ENCODE measurements at places on chromosomes 5 and 9.

DNA sequence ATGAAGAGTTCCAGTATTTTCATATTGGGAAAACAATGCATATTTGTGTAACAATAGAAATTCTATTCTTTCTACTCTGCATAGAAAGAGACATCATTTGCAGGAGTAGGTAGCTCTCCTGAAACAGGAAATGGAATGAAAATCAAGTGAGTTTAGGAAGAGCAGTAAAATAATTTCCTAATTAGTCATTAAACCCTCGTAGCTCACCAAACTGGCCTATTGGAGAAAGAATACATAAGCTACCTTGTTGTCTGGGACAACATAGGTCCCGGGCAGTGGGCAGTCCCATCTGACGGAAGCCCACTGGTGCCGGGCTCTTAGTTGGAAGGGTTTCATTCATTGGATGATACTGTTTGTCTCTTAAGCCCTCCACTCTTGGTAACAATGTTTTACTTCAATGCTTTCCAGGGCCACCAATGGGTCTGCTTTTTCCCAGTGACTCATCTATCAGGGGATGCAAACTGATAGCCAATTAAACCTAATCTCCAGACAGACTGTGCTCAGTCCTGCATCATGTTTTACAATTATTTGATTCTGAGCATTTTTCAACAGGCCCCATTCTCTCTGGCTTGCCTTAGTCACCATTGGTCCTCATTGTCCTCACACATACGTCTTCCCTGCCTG lies 46.5 kb downstream of the GNA14 start:
- no peak for DNase-seq

GRCh38 chr9:116566677-116567488 lies 120.2 kb upstream of the TRIM32 start:
- no peak for DNase-seq

DNA sequence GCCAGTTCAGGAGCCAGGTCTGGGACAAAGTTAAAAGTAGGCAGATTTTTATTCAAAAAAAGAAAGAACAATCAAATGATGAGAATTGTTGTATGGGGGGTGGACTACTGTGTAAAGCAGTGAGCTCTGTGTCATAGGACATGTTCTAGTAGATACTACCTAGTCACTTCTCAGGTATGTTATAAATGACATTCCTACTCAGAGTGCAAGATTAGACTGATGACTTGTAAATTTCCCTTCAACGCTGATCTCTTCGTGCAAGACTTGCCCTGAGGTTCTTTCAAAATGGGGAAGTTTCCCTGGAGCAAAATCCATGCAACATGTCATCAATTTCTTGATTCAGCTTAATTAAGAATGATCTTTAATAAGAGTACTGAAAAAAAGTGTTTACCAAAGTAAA lies 175.1 kb downstream of the RORB start:
- no peak for DNase-seq

GRCh38 chr9:125638239-125639045 lies 68.6 kb downstream of the MAPKAP1 start:
- DNase-seq = no peak

DNA sequence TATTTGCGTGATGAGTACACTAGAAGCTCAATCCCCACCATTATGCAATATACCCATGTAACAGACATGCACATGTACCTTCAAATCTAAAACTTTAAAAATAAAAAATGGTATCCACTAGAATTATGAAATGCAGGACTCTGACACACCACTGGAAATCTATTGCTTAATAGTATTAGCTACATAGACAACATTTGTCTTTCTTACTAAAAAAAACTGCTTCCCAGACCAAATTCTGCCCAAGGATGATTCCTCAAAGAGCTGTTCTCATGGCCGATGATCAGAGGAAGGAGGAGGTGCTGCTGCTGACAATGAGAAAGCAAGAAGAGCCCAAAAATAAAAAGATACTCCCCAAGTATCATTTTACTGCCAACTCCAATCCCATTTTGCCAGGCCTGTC lies 67.2 kb downstream of the TTC39B start:
- DNase-seq = no peak

DNA sequence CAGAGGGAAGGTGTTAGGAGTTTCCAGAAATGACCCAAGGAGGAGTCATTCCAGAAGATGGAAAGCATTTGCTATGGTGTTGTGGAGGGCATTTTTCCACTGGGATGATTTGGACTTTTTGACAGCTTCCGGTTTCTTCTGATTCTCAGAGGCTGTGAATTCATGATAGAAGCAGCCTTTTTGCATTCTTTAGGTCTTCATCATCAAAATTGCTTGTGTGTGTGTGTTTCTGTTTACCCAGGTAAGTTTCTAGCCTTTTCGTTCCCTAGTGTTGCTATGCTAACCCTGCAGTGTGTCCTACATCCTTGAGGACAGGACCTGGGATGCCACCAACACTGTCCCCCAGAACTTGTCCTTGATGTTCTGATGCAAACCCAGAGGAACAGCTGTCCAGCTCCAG lies 19.6 kb downstream of the IRX1 start:
- DNase-seq = no peak

- no peak for DNase-seq
Observed at GRCh38 chr9:78543353-78543752, 246.4 kb downstream of the PSAT1 start.

- no peak for DNase-seq
Observed at GRCh38 chr5:77973253-77973609, 197.1 kb upstream of the TBCA start.

DNA sequence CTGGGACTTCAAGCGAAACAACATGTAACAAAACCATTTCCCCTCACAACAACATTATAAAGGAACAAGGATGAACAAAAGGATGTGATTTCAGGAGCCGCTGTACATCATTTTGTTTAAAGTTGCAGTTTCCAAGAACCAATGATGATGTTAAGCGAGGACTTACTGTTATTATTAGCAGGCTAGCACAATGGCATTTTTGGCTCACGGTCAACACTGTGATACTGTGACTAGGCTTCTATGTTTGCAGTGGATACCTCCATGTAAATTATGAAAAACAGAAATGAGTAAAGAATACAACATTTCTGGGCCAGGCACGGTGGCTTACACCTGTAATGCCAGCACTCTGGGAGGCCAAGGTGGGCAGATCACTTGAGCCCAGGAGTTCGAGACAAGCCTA lies 113.0 kb downstream of the AUH start:
- no peak for DNase-seq

DNA sequence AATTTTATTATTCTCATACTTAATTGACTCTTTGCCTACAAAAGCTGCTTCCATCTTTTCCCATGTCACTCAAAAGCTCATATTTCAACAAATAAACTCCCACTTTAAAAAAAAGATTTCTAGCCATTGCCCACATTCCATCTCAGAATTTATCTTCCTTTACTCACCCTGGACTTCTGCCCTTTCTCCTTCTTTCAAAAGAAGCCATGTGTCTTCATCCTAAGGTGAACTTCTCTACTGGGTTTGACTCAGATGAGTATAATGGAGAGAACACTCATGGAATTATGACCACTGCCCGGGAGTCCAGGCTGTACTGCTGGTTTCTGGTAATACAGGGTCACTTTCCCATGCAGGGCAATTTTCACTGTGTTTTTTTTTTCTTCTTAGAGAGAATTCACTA lies 548.5 kb upstream of the ZNF462 start:
- no peak for DNase-seq

DNA sequence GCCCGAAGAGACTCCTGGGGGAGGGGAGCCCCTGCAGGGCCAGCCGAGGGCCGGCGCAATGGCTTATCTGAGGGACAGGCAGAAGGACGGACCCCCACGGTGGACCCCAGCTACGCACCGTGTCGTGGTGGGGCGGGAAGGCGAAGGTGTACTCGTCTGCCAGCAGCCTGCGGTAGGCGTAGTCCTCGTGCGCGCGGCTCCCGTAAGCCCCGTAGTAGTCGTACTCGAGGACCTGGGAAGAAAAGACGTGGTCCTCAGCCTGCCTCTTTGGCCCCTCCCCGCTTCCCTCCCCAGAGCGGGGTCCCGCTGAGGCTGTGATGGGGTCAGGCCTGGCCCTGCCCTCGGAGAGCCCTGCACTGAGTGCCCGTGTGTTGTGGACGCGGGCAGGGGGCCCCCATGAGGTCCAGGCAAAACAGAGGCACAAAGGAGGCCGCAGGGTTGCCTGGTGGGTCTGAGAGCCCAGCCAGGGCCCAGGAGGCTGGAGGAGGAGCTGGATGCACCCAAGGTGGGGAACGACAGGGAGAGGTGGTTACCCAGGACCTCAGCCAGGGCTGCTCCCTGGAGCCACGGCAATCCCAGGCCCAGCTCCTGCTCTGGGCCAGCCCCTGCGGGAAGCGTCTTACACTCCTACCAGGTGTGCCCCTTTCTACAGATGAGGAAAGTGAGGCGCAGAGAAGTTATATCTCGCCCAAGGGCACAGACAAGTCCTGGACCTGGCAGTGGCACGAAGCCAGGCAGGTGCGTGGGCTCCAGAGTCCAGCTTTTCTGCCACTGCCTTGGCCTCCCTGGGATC lies 35.2 kb downstream of the SARDH start:
- no peak for DNase-seq

- no peak for DNase-seq
Observed at GRCh38 chr5:32461441-32462120, 17.0 kb upstream of the ZFR start.

GRCh38 chr9:21677387-21677786 lies 125.0 kb upstream of the MTAP start:
- DNase-seq = no peak

GRCh38 chr5:158017469-158017868 lies 158.5 kb upstream of the CLINT1 start:
- DNase-seq = no peak

DNA sequence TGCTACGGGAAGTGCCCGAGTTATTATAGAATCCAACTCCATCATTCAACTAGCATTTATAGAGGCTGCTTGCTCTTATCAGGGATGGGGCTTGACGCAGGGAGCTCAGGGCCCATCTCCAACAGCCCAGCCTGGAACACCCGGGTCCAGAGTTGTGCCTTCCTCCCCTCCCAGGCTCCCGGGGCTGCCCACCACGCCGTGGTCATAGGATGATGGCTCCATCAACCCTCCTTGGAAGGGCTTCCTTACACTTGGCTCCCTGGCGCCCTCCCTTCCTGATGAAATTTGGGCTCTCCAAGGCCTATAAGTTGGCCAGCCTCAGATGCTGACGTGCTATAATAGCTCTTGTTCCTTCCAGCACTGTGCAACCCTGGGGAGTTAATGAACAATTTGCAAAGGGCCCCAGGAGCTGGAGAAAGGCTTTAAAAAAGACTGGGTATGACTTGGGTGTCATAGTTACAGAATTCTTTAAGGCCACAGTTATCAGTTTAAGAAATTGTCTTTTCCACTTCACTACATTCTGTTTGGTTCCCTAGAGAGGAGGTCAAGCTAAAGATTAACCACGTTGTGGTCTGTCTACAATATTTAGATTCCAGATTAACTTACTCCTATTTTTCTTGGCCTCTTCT lies 42.5 kb upstream of the GADD45G start:
- no peak for DNase-seq

DNA sequence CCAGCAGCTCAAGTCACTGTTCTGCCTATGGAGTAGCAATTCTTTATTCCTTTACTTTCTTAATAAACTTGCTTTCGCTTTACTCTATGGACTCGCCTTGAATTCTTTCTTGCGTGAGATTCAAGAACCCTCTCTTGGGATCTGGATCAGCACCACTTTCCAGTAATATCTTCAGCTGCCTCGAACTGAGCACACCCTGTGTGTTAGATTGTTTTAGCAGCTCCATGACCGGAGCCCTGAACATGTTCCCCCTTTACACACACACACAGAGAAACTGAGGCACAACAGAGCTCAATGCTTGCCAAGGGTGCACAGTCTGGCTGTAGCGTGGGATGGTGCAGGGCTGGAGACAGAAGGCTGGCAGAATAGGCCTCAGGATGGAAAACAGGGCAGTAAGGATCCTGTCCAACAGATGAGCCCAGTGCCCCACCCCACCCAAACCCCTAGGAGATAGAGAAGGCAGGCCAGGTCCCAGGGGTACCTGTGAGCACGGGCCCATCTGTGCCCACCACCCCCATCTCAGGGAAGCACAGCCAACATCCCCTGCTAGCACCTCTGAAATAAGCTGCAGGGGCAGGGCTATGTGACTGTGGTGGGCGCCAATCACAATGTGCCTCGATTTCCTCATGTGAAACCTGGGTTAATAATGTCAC lies 27.9 kb downstream of the BICD2 start:
- no peak for DNase-seq

GRCh38 chr9:132001567-132001966 lies 78.1 kb downstream of the MED27 start:
- no peak for DNase-seq

GRCh38 chr5:95794070-95794516 lies 28.4 kb downstream of the GLRX start:
- no peak for DNase-seq

DNA sequence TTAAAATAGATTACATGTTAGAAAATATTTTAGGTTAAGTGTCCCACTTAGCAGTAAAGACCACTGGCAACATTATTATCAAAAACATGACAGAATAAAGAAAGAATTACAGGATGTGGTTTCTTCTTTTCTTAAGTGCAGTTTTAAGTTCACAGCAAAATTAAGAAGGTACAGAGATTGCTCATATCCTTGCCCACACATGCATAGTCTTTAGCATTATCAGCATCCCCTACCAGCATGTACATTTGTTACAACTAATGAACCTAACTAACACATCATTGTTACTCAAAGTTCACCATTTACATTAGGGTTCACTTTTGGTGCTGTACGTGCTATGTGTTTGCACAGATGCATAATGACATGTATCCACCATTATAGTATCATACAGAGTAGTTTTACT lies 837.7 kb upstream of the CDH9 start:
- DNase-seq = no peak

DNA sequence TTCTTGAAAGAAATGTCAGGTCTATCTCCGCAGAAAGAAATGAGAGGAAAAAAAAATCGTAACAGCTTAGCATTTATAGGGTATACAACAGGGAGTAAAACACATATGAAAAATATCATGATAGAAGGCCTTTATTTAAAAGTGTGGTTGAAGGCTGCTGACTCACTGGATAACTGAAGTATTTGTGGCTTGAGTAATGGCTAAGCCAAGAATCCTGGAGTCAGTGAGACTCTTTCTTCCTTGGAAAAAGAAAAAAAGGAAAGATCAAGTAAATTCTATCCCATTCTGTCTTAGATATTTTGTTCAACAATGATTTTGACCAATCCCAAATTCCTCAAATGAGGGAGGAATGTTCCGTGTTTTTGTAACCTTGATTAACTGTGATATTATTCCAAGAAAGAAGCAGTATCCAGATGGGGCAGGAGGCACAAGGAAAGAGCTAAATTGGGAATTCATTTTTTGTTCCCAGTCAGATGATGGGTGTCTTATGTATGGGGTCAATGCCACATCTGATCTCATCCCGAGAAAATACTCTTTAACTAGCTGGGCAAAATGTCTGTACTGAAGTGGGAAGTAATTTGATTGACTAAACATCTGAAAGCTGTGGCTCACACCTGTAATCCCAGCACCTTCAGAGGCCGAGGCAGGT lies 64.3 kb upstream of the MYO10 start:
- DNase-seq = no peak

- DNase-seq = no peak
Observed at GRCh38 chr9:30089428-30089827, 2295.0 kb upstream of the ACO1 start.

DNA sequence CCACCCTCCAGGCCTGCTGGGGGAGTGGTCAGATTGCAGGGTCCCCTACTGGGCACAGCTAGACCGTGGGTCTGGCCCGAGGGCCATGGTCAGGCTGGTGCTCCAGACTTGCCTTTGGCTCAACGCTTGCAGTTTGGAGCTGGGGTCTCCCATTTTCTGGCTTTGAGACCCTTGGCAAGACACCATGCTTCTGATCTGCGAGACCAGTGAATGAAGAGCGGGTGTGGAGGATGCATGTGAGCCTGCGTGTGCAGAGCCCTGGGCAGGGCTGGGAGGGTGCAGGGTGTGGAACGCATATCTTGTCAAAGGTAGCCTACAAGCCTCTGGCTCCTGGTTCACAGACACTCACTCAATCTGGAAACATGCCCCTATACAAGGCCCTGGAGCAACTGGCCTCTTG lies 6.1 kb upstream of the MRNIP start:
- DNase-seq = no peak

Data from T-helper 2 cell treated with Interferon-gamma antibody and Interleukin-4, amounts not matched to agents 5 μg/mL and 100 μg/mL, for 36 hours (primary cell).